Liver (tissue), 10 donors: ENCODE measurements at places on chromosomes 5 and 9. TPM values are rescaled to one million over a fixed set of nuclear protein-coding genes. Genes with fewer than 3 reads are reported as not detected.

DNA sequence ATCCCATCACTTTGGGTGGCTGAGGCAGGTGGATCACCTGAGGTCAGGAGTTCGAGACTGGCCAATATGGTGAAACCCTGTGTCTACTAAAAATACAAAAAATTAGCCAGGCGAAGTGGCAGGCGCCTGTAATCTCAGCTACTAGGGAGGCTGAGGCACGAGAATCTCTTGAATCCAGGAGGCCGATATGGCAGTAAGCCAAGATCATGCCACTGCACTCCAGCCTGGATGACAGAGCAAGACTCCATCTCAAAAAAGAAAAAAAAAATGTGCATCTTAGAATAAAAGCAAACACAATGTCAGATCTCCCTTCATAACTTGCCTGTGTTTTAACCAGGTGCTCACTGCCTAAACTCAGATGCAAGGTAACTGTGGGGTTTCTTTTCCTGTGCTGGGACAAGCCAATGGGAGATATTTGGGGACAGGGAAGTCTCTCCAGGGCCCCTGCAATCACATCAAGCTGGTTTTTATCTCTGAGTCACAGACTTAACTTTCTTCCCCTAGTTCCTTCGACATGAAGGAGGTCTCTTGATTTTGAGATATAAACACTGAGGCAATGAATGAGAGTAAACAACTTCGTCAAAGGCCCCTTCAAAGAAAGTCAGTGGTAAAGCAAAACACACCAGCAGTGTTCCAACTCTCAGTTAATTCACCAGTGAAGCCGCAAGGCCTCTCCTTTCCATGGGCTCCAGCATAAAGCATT is 99.1 kb downstream of the SNX18 start:
- no peak for DNase-seq

DNA sequence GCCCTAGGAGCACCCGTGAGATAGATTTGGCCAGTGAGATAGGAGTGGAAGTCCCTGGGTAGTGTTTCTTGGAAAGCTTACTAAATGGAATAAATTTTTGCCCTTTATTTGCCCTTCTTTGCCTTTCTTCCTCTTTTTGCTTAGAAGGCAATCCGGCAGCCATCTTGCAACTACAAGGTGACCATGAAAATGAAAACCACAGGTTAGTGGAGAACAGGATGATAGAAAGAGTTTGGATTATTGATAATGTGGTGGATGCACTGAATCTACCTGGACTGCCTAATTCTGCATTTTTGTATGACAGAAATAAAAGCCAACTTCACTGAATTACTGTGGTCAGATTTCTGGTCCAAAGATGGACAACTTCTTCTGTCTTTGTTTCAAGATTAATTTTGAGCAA is 33.2 kb downstream of the TARS1 start:
- no peak for DNase-seq

DNA sequence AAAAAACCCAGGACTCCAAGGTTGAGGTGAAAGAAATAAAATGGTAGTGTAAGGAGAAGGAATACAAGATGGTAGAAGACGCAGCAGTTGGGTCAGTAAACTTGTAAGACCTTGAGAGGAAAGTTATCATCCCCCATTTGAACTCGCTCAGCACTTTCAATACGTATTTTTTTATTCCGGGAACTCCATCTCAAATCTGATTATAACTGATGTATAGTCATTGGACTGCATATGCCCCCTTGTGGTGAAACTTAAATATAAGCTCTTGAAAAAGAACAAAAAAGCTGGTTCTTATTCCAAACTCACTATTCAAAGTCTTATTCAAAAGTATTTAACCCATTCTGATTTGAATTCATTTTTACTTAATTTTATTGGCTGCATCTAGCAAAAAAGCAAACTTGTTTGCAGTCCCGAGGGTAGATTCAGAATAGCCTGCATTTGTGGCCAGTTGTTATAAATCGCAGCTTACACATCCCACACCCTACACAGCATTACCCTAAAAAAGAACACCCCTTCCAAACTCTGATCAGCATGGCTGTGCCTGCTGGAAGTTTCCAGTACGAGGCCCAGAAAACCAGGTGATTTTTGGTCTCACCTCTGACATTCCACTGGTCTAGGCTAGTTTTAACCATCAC is 118.0 kb downstream of the ESM1 start:
- DNase-seq: no peak

DNA sequence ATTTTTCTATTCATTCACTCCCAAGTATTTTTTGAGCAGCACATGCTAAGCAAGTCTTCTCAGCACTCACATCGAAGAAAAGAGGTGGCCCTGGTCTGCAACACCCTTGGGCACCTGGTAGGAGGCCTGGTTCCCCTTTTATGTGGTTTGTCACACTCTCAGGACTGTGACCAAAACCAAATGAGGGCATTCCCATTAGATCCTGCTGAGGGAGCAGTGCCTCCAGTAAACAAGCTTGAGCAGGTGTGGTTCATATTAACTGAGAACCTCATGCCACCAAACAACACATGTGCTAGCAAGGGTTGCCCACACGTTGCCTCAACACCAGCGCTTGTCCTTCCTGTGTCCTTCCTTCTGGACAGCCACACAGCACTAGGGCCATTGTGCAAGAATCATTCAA is 26.9 kb upstream of the SYK start:
- no peak for DNase-seq

DNA sequence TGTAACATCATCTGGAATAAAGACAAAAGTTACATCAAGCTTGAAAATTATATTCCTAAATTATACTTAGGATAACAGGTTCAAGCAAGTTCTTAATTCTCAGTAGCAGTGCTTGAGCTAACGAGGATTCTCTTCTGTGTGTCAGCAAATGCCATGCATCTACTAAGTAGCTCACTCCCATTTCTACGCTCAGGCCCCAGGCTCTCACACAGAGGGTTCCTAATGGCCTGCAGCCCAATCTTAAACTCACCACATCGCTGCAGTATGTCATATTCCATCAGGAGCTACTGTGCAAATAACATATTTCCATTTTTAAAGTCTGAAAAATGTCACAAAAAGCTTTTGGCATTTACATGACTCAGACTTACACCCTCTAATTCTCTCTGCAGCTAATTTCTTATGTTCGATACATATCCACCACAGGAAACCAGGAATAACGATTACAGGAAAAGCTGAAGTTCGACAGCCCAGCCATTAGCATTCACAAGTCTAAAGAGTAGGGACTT is 474.8 kb downstream of the EFNA5 start:
- DNase-seq: no peak

DNA sequence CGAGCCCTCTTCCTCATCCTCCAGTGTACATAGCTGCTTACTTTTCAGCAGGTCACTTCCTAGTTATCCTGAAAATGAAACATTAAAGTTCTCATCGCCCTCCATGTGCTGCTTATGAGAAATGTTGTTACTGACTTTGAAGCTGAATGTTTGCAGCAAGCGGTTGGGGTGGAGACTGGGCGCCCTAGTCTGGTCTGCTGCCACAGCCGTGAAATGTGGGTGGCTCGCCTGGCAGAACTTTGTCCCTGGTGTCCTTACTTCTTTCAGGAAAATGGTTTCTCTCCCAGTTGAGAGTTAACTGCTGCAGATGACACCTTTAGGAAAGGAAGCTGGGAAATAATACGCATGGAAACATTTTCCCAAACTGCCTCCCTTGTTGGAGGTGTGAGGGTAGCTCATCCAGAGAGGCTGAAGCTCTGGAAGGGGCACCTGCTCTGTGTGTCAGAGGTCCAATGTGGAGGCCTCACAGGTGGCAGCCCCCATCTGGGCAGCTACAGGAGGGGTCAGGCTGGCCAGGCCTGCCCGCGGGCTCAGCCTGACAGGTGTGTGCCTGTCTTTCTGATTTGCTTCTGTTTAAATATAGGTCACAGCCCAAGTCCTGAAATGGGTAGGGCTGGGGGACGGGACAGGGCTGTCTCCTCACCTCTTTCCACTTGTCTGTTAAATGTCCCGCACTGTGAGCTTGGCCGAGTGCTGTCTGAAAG is 24.0 kb downstream of the TRAF2 start:
- no peak for DNase-seq

The OBP2B gene
- polyA plus RNA-seq: not detected

DNA sequence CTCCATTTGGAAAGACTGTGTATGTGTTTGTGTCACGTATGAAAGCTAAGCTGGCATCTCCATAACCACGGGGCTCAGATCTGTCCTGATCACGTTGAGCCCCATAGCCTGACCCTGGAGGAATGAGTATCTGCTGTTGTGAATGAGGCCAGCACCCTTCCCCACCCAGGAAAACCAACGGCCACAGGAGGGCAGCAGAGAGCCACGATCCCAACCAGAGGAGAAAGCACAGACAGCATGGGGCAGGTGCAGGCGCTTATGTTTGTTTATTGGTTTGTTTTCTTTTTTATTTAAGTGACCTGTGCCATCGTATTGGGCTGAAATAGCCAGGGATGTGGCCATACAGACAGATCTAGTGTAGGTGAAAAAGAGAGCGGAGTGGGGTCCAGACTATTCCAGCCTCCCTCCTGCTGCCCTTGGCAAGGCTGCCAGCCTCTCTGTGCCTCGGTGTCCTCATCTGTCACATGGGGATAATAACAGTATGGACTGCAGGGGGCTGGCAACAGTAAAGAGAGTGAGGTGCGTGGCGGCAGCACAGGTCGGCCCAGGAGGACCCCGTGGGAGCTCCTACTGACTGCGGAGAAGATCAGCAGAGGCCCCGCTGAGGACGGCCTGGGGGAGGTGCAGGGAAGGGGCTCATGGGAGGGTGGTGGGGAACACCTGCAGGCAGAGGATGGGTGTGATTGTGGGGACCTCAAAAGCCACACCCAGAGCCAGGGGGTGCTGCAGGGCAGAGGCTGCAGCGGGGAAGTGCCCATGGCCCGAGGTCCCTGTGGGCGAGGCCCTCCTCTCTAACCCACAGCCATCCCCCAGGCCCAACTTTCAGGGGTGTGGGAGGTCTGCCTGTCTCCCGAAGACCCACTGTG is 12.1 kb downstream of the OR2V2 start:
- peak; percentile 98 for DNase-seq
